ENCODE measurements at places on chromosomes 2 and 18.

GRCh38 chr18:3281456-3282400 is 19.8 kb downstream of the MYL12B start:
- DNase-seq = peak; percentile 82

GRCh38 chr2:88016960-88017779 is 823 bp upstream of the RNU2-63P start:
- DNase-seq = no peak

DNA sequence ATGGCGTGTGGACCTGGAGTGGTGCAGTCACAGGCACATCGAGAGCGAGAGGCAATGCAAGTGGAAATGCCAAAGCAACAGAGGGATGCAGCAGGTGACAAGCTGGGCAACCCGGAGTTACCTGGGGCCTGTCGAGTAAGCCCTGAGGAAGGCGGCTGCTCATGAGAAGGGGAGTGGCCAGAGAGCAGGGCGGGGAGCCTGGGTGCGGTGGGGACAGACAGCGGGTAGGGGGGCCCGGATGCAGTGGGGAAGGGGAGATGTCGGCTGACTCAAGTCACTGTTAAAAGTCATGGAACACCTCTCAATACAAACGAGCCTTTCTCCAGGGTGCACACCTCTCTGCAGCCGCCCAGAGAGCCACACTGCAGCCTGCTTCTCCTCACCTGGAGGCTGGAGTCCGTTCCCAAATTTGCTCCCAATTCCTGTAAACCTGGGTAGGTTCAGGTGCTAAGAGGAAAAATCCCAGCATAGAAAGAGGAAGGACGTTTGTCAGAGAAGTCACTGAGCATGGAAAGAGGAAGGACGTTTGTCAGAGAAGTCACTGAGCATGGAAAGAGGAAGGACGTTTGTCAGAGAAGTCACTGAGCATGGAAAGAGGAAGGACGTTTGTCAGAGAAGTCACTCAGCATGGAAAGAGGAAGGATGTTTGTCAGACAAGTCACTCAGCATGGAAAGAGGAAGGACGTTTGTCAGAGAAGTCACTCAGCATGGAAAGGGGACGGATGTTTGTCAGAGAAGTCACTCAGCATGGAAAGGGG is 71.7 kb upstream of the TWIST2 start:
- no peak for DNase-seq

DNA sequence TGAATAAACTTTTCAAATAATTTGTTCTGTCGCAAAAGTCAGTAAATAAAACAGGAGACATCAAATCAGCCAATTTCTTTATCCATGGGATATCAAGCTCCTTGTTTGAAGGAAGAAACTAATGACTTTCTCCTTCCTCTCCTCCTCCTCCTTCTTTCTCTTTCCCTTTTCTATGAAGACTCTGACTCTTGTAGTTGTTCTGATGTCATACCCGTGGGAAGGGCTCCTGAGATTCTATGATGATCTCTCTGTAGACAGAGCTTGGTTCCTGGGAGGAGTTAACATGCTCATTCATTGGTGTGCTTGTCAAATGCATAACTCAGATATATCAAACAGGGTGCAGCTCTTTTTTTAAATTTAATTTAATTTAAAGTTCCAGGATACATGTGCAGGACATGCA is 118.7 kb upstream of the KCTD1 start:
- no peak for DNase-seq

- no peak for DNase-seq
These were observed 8.6 kb downstream of the ALLC start for GRCh38 chr2:3666613-3666975.

DNA sequence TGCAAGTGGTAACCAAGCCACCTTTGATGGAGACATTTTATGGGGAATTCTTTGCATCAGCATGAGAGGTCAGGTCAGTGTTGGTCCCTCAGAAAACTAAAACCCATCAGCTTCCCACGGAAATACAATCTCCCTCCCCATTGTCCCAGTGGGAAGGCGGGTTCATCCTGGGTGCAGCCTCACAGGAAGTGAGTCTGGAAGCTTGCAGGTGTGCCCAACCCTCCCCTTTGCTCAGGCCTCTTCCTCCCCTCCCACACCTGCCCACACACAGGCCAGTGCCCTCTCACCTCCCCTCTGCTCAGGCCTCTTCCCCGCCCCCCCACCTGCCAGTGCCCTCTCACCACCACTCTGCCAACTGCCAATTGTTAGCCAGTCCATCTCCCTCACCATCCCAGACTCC is 166.8 kb upstream of the RAB6C start:
- DNase-seq = no peak

GRCh38 chr2:15547115-15547876 is 13.8 kb downstream of the NBAS start:
- no peak for DNase-seq

DNA sequence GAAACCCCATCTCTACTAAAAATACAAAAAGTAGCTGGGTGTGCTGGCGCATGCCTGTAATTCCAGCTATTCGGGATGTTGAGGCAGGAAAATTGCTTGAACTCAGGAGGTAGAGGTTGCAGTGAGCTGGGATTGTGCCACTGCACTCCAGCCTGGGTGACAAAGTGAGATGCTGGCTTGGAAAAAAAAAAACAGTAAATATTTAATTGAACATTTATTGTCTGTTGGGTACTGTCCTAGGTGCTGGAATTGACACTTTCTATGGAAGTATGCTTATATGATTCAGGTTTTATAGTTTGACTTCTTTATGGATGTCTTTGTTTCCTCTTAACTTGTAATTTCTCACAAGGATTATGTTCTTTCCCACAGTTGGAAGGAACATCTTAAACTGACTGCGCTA is 633.1 kb upstream of the SETBP1 start:
- no peak for DNase-seq

- DNase-seq = no peak
These were observed 2.2 kb downstream of the NXPH2 start for GRCh38 chr2:138777996-138778395.

DNA sequence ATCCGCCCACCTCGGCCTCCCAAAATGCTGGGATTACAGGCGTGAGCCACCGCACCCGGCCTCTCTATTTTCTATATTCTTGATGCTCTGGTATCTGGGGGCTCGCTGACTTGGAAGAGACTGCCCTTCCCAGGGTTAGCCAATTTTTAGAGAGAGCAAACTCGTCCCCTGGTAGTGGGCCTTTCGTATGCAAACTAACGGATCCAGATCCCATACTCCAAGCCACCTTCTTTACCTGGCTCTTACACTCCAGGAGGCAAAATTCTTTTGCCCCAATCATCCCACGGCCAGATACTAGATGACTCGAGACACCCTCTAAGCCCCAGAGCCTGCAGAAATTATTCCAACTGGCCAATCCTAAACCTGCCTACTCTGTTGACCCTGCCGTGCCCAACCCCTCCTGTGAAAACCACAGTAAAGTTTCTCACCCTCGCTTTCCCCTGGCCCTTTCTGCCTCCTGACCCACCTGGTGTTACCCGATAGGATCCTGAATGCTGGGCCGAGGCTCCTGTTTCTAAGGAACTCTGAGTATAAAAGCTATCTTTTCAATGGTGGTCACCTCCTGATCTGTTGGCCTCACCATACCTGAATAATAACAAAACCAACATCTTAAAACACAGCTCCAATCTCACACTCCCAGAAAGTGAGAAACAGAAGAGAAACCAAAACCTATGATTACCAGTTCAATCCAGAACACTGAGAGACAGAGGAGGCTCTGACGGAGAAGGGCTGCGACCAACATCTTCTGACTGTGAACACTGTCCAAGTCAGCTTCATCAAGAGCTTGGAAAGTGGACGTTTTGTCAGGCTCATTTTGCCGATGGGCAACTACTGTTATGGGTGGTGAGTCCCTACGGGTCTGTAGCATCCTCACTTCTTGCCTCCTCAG is 57.6 kb upstream of the ZNF532 start:
- no peak for DNase-seq

- DNase-seq = no peak
These were observed 138.4 kb upstream of the CCDC68 start for GRCh38 chr18:55097456-55098170.

- no peak for DNase-seq
These were observed 536.8 kb upstream of the DSEL start for GRCh38 chr18:68053290-68053689.

GRCh38 chr2:63613391-63613901 is 24.7 kb downstream of the MDH1 start:
- no peak for DNase-seq

DNA sequence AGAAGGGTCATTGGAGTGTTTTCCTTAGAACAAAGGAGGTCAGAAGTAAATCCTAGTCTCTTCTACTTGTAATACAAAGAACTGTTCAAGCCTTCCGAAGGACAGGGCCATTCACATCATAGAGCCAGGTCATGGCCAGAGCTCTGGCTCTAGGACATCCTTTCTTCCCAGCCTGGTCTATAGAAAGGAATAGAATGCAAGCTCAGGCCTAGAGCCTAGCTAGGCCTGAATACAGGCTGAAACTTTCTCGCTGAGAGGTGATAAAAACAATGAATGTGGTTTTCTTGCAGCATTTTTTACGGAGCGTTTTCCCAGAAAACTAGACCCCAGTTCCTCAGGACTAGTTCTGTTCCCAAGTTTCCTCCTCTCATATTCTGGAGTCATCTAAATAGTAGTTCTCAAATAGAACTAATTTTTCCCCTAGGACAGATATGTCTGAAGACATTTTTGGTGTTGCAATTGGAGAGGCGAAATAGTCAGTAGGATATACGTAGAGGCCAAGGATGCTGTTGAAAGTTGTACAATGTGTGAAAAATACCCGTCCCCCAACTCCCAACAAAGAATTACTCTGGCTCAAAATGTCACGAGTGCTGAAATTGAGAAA is 6.8 kb downstream of the UGT1A6 start:
- DNase-seq = no peak

DNA sequence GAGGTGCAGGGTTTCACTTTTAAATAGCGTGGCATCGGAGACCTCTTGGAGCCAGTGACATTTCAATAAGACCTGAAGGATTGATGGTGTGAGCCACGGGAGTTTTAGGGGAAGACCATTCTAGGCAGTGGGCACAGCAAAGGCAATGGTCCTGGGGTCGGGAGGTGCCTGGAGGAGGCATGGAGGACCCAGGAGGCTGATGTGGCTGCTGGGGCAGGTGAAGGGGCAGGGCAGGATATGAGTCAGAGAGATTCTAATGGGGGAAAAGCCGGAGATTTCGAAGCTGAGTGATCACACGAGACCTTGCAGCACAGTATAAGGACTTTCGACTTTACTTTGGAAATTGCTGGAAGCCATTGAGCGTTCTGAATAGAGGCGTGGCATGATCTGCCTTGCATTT is 79.6 kb upstream of the KCNE4 start:
- no peak for DNase-seq

- no peak for DNase-seq
These were observed 60.5 kb downstream of the NCAPH start for GRCh38 chr2:96396095-96396494.

DNA sequence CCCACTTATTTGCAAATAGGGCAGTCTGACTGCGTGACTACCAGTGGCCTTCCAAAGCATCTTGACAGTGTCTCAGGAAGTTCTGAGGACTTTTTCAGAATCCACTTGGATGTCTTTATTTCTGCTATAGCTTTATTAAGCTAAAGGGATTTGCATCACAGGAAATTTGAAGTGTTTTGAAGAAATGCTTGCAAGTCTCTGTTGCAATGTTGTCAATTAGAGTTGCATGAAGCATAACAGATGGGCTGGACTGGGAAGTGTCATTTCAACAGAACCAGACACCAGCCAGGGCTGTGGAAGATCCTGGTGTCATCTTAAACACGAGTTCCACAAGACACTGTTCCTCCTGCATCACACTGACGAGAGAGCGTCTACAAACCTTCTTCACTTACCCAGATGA is 224.5 kb downstream of the EN1 start:
- no peak for DNase-seq

- DNase-seq = no peak
These were observed 62.7 kb downstream of the CLHC1 start for GRCh38 chr2:55169359-55169758.

DNA sequence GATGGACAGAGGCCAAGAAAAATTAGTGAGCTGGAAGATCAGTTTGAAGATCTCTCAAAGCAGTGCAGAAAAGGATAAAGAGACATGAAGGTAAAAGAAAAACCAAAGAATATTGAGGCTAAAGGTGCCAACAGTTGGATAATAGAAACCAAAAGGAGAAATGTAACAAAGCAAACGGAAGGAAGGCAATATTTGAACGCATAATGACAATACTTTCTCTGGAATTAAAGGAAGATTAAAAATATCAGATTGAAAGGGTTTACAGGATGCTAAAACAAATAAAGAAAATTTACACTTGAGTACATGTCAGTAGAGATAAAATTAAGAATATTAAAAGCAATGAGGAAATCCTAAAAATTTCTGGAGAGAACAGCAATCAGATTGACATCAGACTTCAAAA is 125.9 kb upstream of the SEC11C start:
- DNase-seq = no peak

DNA sequence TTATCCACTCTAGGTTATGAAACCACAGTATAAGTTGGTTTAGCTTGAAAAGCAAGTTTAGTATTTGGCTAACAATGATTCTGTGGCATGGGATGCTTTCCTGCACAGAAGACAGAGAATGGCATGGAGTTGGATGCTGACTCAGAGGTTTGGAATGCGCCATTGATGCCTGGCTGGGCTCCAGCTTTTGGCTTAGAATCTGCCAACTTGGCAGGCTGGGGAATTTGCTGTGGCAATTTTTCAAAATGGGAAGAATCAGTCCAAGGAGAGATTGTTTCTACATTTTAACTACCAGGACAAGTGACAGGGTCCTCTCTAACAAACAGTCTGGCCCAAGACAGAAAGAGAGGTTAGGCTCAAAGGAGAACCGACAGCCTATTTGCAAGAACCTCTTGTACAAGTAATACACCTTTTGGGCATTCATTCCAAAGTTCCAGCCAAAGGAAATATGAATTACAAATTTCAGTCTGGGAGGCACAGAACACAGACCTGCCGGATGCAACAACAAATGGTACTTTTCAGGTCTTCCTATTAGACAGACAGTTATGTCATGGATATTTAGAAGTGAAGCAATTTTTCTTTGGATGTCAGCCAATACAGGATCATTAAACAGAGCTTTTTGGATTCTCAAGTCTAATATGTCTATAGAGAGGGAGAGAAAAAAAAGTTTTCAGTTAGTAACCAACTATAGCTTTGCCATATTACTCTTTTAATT is 1027.7 kb downstream of the TMEM182 start:
- no peak for DNase-seq

DNA sequence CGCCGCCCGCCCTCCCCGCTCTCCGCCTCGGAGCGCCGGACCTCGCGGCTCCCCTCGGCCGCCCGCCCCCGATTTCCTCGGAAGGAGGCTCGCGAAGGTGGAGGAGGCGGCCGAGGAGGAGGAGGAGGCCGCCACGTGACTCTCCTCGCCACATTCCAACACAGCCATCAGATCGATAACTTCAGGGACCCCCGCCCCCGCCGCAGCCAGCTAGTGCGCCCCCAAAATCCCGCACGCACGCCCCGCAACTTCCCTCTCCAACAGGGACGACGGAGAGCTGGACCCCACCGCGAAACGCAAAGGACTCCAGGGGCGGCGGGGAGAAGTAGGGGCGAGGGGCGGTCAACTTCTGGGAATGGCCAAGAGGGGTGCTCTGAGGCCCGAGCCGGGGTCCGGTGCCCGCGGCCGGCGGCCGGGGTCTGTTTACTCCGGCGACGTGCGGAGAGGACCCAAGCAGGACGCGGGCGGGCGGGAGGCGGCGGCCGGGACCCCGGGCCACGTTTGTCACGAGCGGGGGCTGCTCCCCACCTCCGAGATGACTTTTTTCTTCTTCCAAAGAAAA is 2.0 kb downstream of the ZNF521 start:
- DNase-seq = no peak

All from CD4-positive, alpha-beta T cell treated with Interleukin-1 beta for 1 hour (primary cell).